ENCODE measurements at places on chromosomes 2 and 18. TPM values are rescaled to one million over a fixed set of nuclear protein-coding genes. Genes with fewer than 3 reads are reported as not detected.
A peak's percentile ranks its signal among the peaks of the same experiment; 100 is the strongest.

ZSCAN30 gene
- total RNA-seq = 19.4 TPM

SLC9A4 gene
- total RNA-seq = not detected

APCDD1 gene
- 31.3 TPM for total RNA-seq

SATB2 gene
- 4.3 TPM for total RNA-seq

RGPD6 gene
- total RNA-seq = 63.3 TPM

MSH2 gene
- total RNA-seq = 9.9 TPM

HOXD9 gene
- 0.33 TPM for total RNA-seq

DSEL gene
- 5.9 TPM for total RNA-seq

CREG2 gene
- not detected for total RNA-seq

G6PC2 gene
- 35.3 TPM for total RNA-seq

ARID5A gene
- total RNA-seq = 9.6 TPM

FSHR gene
- not detected for total RNA-seq

GRCh38 chr2:176268976-176269318 is 295 bp upstream of the MTX2 start:
- no peak for DNase-seq

DNA sequence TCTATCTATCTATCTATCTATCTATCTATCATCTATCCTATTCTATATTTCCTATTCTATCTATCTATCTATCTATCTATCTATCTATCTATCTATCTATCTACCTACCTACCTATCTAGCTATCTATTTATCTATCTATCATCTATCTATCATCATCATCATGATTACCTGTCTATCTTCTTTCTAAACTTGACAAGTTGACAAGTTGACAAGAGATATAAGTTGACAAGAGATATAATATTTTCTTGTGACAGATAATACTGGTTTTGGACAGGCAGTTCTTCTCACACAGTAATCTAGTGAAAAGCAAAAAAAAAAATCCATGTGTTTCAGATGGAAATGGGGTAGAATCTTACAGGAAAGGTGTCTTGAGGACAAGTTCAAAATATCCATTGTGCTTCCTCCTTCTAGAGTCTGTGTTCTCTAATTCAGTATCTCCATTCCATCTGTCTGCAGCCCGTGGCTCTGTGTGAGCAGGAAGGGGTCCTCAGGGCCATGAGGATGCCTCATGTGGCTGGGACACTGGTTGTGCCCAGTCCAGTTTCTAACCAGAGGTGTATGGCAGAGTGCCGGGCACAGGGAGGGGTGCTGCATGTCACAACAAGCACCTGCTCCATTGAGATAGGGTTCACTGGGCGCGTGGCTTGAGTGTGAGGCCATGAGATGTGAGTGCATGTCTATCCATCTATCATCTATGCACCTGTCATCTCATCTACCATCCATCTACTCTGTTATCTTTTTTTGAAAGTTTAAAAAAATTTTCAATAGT is 212.4 kb upstream of the PXDN start:
- no peak for DNase-seq

DNA sequence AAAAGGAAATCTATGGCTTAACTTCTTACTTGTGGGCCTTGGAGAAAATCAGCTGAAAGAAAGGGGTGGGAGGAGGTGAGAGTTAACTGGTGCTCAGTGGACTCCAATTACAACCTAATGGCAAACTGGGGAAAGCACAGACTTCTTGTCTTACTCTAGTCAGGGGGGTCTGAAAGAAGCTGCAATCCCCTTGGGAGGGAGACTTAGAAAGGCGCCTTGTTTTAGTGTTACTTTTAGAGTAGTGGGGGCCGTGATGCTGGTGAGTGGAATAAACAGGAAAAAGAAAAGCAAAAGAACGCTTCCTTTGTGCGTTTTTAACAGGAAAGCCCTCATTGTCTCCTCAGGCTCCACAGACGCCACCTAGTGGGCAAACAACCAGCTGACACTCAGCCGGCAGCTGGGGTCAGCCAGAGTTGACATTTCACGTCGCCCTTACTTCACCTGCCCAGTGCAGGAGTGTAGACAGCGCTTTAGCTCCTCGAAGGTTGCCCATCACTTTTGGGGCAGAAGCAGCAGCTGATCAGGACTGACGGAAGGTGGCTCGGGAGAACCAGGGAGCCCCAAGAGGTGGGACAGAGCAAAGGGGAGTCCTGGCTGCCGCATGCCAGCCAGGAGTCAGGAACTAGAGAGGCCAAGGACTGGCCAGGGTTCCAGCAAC is 55.9 kb upstream of the GORASP2 start:
- peak; percentile 79 for DNase-seq

DNA sequence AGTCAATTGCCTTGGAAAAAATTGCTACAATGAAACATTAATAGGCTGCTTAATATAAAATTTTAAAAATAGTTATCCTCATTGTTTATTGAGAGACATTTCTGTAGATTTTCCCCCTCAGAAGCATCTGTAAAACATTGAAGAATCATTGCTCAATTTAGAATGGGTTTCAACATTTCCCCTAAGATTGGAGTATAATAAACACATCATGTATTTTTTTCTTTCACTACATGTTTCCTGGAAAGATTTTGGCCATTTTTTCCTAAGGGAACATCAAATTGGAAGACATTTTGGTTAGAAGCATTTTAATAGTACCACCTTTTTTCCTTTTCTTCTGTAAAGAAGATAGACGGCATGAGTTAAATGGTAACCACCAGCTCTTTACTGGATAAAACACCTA is 443.2 kb upstream of the SPHKAP start:
- no peak for DNase-seq

DNA sequence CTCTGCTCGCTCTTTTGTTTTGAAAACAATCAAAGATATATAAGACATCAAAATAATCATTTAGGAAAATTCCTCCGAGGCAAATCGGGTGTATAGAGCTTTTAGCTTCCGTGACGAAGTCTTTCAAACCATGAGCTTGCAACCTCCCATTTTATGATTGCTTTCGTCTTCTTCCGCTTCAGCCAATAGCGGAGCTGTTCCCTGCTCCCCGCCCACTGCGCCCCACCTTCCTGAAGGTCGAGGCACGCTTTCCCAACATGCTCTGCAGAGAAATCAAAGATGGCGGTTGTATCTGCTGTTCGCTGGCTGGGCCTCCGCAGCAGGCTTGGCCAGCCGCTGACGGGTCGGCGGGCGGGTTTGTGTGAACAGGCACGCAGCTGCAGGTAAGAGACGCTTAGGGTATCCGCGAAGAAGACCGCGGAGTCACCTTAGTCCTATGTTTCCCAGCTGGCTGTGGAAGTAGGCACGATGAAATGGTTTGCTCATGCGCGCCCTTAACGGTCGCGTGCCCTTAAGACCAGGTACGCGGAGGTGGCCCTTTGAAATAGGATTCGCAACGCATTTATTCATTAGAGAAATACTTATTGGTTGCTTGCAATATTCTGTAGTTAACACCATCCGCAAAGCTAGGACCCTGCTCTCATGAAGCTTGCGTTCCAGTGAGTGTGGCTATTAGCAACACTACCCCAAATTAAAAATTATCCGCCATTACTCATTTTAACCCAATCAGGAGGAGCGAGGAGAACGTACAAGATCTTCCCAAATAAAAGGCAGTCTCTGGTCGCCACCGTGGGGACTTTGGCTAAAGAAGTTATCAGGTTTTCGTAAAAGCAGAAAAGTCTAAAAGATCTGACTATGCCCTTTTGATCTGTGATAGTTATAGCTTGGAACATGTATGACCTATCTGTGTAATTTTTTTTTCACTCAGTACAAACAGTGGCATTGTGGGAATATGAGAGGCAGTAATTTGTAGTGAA is at the start of gene PTCD3:
Gene PTCD3 (plus strand): TSS at position 267 of the 977 bp plus-strand sequence. CDS start 13 bp downstream, at position 280.
- DNase-seq = peak; percentile 93

DNA sequence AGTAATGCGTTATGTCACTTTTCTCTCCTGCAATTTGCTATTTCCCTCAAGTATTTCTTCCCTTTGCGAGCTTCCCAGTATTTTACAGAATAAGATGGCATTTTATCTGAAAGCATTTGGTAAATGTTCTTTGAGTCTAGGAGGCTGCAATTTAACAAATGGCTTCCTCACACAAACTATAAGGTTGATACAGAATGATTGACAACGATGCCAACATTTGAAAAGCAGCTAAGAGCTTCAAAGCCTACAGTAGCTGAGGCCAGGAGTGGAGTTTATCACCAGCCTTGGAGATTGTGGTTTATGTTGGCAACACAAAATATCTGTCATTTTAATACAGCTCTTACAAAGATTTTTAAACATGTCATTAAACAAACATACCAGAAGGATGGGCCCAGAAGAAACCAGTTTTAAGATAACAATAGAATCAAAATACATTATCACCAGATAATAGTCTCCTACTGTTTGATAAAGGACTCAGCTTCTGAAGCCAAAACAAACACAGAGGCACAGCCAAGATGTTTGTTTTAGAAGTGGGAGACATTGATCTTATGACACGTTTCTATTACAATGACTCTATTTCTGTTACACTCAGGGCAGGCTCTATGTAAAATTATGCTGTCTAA is 711.4 kb upstream of the ACVR2A start:
- DNase-seq = no peak

GRCh38 chr2:95277246-95277906 is 3.1 kb downstream of the PROM2 start:
- peak; percentile 83 for DNase-seq

- no peak for DNase-seq
Observed at GRCh38 chr2:70128005-70128404, 40.7 kb downstream of the PCBP1 start.

DNA sequence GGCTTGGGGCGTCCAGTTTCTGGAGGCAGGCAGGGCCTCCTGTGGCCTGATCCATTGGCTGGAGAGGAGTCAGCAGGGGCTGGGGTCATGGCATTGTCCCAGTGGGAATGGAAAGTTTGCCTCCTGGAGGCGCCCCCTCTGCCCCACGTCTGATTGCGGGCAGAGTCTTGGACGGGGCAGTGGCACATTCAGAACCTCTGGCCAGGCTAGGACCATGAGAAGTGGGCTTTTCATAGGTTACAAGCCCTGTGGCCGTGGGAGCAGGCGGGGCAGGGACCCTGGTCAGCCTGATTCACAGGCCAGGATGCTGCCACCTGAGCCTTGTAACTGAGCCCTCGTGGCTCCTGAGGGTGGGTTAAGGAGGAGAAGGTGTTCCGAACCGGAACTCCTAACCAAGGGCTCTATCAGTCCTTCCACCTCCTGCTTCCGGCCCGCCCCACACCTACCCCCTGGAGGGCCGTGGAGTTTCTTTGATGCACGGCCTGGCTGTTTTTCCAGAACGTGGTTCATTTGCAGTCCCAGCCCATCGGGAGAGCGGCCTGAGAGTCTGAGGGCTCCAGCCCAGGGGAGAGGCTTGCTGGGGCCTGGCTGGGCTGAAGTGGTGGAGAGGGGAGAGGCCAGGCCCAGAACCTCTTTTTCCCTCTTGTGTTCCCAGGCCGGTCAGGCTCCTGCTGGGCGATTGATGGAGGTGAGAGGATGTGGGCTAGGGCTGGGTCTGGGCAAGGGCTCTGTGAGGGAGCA is 43.9 kb upstream of the PLB1 start:
- no peak for DNase-seq

- DNase-seq = no peak
Observed at GRCh38 chr2:77604953-77605929, 83.1 kb upstream of the LRRTM4 start.

GRCh38 chr2:32067549-32067948 is 4.2 kb downstream of the SPAST start:
- DNase-seq = no peak

- DNase-seq = no peak
Observed at GRCh38 chr2:229780856-229781773, 66.8 kb upstream of the DNER start.
